Body of pancreas (tissue), 4 donors: ENCODE measurements at places on chromosomes 5 and 9. TPM values are rescaled to one million over a fixed set of nuclear protein-coding genes. Genes with fewer than 3 reads are reported as not detected.
A peak's percentile ranks its signal among the peaks of the same experiment; 100 is the strongest.

- no peak overlapping the region for H3K4me3 ChIP-seq
- H3K4me1 ChIP-seq = peaks cover 28% of the 10 kb centered on the region
- DNase-seq = peak; percentile 92
- H3K27ac ChIP-seq = peak overlapping the region; percentile 88
- H3K36me3 ChIP-seq = no peaks in the 10 kb centered on the region
Measured at GRCh38 chr5:119678351-119679028, 49.1 kb downstream of the FAM170A start.

DNA sequence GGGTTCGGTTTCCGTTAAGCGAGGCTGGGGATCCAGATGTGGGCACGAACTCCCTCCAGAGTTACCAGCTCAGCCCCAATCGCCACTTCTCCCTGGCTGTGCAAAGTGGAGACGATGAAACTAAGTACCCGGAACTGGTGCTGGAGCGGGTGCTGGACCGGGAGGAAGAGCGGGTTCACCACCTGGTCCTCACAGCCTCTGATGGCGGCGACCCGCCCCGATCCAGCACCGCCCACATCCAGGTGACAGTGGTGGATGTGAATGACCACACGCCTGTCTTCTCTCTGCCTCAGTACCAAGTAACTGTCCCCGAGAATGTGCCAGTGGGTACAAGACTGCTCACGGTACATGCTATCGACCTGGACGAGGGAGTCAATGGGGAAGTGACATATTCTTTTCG is 803 bp downstream of the PCDHGA7 start:
- no peak overlapping the region for H3K4me3 ChIP-seq
- no peaks in the 10 kb centered on the region for H3K4me1 ChIP-seq
- no peak for DNase-seq
- H3K36me3 ChIP-seq = no peaks in the 10 kb centered on the region
- H3K27me3 ChIP-seq = no peaks in the 10 kb centered on the region

DNA sequence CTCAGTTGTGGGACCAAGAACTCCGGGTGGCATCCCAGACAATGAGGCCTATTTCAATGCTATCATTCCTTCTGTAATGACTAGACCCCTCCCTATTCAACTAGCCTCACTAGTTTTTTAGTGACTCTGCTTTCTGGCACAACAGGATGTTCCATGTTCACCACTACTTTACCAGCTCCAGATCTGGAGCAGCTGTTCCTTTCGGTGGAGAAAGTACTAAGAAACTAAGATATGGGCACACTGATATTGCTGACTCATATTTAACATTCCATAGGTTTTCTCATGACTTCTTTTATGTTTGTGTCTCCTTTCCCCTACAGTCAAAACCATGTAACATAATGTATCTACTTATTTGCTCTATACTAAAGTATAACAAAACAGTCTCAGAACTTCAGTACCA is 24.1 kb downstream of the IL33 start:
- no peak overlapping the region for H3K27ac ChIP-seq
- H3K27me3 ChIP-seq = no peaks in the 10 kb centered on the region
- no peaks in the 10 kb centered on the region for H3K36me3 ChIP-seq
- peaks cover 28% of the 10 kb centered on the region for H3K4me1 ChIP-seq
- no peak overlapping the region for H3K4me3 ChIP-seq

TXNDC8 gene
- total RNA-seq = not detected
